ENCODE measurements at places on chromosomes 6 and 20.

DNA sequence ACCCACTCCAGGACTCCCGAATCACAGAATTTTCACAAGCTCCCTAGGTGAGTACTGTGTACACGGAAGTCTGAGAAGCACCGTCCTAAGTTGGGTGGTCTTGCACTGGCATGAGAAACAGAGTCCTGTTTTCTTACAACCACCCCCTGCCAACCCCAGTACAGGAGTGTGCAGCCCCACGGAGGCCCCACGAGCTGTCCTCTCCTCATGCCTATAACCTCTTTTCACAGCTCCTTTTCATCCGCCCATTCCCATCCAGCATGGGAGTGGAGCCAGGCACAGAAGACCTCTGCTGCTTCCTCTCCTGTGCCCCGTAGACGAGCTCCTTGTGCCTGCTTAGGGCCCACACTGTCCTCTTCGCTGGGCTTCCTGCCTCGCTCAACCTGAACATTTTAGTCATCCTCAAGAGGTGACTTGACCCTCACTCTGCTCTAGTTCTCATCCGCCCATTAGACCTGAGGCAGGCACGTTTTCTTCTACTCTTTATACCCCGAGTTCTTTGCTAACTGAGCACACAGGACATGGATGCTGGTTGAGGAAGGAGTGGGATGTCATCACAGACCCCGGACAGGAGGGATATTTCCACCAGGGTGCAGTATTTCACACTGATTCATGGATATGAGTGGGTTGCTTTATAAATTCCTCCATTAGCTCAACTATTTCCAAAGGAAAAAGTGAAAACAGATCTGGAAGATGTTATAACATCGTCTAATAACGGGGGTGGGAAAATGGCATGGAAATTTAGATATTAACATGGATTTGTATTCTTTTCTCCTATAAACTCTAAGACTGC, 160.5 kb downstream of the TTLL2 start:
- peak; percentile 8 for DNase-seq

DNA sequence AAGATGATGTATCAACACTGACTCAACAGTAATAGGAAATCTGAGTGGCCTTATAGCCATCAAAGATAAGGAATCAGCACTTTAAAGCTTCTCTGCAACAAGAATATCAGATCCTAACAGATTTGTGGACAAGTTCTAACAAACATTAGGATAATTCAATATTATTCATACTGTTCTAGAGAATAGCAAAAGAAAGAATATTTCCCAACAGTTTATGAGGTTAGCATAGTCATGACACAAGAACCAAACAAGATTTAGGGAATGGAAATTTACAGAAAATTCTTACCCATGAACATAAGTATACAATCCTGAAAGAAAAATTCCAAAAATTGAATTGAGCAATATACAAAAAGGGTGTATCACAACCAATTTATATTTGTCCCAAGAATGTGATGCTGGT, 64.3 kb upstream of the BTBD3 start:
- no peak for DNase-seq

DNA sequence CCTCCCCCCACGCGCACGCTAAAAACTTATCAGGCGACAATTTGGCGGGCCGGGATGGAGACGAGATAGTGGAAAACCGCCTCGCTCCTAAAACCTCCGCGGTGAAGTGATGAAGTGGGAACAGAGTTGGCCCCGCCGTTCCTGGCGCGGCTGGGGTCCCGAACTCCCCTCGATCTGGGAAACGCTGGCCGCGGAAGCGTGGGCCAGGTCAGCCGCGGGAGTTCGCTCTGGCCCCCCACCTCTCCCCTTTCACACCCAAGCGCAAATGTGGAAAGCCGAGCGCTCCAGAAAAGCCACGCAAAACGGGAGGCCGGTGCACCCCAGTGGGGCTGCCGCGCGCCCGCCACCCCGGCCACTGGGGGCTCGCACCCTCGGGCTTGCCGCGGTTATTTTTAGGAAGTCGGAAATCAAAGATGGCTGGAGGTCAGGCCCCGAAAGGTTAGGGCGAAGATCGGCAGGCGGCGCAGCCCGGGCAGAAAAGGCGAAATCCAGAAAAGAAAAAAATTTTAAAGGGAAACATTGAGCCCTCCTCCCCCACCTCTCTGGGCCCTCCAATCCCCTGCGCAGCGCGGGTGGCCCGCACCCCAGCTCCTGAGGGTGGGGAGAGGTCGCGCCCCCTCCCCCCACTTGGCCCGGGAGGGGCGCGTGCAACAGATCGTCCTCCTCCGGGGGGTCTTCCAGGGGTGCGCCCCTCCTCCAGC, 1.0 kb downstream of the SALL4 start:
- peak; percentile 25 for DNase-seq

DNA sequence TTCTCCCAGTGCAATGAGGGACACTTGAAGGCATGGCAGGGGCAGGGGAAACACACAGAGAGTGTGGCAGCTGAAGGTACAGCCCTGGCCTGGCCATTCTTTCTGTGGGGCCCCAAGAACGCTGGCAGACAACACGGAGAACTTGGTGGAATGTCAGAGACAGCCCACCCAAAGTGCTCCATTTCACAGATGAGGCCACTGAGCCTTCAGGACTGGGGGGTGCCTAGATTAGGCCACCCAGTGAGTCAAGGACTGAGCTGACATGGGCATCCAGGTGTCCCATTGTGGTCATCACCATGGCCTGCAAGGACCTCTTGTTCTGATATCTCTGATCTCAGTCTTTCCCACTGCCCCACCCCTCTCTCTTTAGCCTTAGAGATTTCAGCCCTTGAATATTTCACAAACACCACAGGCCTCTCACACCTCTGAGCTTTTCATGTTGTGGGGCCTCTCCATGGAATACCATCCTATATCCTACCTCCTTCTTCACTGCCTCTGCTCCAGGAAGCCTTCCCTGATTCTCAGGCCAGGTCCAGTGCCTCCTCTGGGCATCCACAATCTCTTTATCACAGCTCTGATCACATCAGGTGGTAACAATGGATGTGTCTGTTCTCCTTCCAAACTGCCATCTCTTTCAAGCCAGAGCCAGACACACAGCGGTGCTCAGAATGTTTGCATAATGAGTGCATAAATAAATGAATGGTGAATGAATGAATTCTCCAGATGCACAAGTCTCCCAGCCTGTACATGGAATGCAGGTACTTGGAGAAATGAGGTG, 2.0 kb upstream of the RSPO4 start:
- DNase-seq, result no peak

- DNase-seq, result no peak
These were observed 30.6 kb downstream of the ARID1B start for GRCh38 chr6:156807795-156808194.

GRCh38 chr6:26531897-26532296, 6.3 kb upstream of the HMGN4 start:
- DNase-seq, result no peak

DNA sequence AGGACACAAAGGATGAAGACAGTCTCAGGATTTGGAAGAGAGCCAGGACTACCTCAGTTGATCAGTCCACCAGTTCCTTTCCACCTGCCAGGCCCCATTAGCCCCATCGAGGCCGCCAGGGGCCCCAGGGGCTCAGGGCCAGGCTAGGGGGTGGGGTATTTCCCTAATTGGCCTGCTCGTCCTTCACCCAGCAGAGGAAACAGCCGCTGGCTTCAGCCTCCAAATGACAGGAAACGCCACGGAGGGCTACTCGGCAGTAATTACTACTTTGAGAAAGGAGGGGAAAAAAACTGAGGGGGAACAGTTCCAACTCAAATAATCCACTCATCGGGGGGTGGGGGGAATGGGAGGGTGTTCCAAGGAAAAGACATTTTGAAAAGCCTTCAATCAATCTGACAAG, 42.7 kb downstream of the MAFB start:
- no peak for DNase-seq

DNA sequence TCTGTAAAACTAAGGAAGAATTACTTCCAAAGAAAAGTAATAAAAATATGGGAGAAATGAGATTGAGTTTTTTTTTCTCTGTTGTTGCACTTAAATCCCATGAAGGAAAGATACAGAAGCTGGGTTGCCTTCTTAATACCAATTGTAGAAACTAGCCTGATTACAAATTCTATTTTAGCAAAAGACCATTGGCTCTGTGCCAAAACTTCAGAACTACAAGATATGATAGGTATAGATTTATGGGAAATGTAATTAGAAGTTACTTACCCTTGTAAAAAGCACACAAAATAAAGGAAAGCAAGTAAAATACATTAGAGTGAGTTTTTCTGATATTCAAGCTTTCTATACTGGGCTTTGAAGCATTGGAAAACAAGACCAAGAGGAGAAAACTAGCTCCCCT, 73.5 kb upstream of the SCGN start:
- DNase-seq, result no peak

GRCh38 chr20:31712112-31712553, 10.5 kb downstream of the BCL2L1 start:
- no peak for DNase-seq

- DNase-seq, result no peak
These were observed 183.8 kb downstream of the PTPRK start for GRCh38 chr6:128336436-128337095.

DNA sequence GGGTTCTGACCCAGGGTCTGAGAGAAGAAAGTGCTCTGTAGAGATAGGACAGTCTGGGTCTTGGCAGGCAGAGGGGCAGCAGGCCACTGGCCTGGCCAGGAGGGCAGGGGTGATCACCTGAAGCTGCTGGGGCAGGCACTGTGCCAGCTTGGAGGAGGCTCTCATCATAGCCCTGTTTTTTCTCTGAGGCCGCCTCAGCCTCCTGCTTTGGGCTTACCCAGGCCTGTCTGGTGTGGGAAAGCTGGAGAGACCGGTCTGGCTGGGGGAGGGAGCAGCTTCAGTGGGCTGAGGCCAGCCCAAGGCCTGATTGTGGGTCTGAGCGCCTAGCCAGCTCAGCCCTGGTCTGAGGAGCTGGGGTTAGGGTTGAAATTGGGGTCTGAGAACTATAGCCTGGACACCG, 3.9 kb downstream of the LPIN3 start:
- no peak for DNase-seq

DNA sequence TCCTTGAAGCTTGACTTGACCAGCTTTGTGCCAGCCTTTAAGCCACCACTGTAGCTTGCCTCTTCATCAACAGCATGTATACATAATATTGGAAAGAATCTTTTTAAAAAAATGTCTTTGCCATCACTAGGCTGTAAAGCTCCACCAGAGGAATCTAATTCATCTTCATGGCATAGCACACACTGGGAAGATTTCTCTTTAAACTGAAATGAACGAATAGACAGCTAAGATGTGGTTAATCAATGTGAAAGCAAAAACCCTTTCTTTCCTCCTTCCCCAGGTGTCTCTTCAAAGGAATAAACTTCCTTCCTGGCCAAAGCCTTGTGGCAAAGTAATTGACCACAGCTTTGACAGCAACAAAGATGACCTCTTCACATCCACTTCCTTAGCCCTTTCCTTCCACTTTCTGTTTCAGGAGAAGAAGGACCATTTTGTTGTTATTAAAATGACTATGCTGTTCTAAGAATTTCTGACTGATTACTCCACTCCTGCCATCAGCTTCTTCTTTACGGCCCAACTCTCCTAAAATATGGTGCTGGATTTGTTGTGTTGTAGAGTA, 428.7 kb upstream of the SOX4 start:
- peak; percentile 86 for DNase-seq

DNA sequence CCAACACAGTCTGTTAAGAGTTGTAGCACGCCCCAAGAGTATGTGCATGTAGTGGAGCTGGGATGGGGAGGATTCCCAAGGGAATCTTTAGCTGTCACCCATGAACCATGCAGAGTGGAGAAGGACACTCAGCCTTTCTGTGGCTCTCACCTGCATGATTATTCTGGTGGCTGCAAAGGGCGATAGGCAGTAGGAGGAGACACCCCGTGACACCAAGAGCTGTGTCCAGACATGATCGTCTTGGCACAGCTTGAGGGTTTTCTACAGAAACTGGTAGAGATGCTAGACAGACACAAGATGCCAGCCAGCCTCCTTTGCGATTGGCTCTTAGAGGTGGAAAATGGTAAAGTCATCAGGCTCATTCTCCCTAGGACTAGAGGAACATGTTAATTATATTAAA, 3.1 kb upstream of the CSE1L start:
- no peak for DNase-seq

- no peak for DNase-seq
These were observed 162.2 kb downstream of the KCNQ5 start for GRCh38 chr6:72784071-72784470.

DNA sequence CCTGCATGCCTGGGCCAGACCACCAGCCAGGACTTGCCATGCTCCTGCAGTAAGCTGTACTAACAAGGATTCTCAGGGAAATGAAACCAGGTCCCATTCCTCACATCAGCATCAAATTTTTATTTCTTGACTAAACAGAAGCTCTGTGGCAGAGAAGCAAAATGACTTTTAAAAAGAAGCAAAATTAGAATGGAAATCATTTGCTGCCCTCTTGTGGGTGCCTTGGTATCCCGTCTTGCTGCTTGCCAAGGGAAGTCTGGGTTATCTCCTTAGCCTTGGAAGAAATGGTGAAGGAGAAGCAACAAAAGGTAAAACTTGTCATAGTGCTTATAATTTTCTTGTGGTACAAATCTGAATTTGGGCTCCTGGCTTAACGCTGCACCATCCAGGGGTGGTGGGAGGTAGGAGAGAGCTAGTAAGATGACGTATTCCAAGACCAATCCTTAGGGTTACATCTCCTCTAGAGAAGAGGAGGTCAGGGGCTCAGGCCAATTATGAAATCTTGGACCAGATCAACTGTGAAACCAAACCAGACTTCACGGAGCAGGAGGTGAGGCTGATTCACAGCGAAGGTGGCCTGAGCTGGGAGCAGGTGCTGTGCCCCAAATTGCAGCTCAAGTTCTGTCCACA, 107.5 kb downstream of the FAXC start:
- peak; percentile 22 for DNase-seq

- DNase-seq, result peak; percentile 60
These were observed 157.0 kb downstream of the MTHFD1L start for GRCh38 chr6:151022492-151022891.

- DNase-seq, result no peak
These were observed 50.7 kb upstream of the SIRPA start for GRCh38 chr20:1844325-1845162.

DNA sequence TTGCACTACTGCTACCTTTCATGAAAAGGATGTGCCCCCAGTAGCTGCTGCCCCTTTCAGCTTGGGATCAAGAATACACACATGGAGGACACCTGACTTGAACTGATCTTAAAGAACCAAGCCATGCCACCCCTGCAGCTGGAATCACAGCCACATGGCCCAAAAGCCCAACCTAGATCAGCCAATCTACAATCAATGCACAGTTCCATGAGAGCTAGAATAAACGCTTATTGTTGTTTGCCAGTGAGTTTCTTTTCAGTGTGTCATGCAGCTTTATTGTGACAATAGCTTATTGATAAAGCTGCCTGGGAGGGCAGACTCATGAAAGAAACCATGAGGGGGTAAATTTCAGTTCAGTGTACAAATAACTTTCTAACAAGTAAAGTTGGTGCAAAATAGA, 397.7 kb downstream of the PTPRT start:
- no peak for DNase-seq

All from RPMI7951 (cell line).